Activated T-helper 1 cell treated with anti-CD3 and anti-CD28 coated beads, Interleukin-2, amount 50 U/mL, for 16 hours (primary cell): ENCODE measurements at places on chromosomes 7 and 10.

- DNase-seq = no peak
Observed at GRCh38 chr7:118006979-118007378, 133.7 kb upstream of the CTTNBP2 start.

GRCh38 chr7:43476896-43477295 lies 106.0 kb upstream of the STK17A start:
- DNase-seq = no peak

DNA sequence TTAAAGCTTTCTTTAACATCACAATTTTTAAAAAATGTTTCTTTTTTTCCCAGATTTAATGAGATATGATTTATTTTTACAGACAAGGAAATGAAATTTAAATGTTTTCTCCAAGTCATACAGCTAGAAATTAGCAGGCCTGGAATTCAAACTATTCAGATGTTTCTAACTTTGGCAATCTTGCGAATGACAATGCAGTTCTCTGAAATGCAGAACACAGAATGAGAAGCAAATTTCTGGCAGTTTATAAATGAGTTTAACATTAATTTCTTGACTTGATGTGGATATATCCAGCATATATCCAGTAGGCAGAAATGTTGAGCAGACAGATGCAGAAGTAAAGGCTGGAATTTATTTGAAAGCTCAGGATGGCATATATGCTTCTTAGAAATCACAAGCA lies 227.5 kb downstream of the THSD7A start:
- DNase-seq = no peak

- DNase-seq = no peak
Observed at GRCh38 chr10:11881477-11882417, 58.6 kb downstream of the PROSER2 start.

DNA sequence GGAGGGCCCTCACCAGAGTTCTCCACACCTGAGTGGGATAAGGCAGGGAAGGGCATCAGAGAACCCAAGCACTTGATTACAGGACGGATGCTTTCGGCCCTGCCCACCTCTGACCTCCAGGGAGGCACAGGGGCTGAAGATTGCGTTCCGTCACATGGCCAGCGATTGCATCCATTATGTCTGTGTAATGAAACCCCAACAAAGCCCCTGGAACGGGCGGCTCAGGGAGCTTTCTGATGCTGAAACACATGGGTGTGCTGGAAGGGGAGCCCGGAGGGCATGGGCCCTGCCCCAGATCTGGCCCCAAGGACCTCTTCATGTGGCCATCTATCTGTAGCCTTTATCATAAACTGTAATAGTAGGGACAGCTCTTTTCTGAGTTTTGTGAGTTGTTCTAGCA lies 117.2 kb downstream of the PTPN20 start:
- no peak for DNase-seq

DNA sequence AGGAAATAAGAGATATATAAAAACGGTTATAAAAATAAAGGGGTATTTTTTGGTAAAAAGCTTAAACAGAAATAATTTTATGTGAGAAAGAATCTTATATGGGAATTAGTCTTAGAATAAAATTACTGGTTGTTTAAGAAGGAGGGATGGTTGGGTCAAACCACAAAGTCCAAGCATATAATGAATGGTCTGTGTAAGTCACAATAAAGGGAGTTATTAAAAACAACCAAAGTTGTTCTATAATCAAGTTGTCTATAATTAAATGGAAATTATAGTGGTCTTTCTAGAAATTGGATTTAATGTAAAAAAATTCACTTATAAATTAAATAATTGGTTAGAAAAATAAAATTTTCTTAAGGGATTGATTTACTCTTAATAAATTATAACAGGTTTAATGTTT lies 304.8 kb downstream of the POM121L12 start:
- no peak for DNase-seq

DNA sequence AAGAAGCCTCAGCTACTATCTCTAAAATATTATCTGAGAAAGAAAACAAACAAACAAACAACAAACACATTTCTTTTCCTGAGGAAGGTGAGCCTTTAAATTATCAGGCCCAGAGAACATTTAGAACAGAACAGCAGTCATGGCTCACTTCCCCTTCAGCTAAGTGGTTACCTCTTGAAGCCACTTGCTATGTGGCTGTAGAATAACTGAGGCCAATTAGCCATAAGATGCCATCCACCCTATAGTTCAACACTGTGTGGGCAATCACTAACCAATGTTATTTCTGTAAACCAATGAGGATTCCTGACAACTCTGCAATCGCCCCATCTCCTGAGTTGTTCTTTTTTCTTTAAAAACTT lies 3.7 kb upstream of the UPP1 start:
- no peak for DNase-seq

GRCh38 chr10:77513220-77513619 lies 124.4 kb downstream of the KCNMA1 start:
- DNase-seq = no peak

- no peak for DNase-seq
Observed at GRCh38 chr10:5551531-5552375, 27.0 kb downstream of the CALML3 start.

GRCh38 chr7:148022832-148023231 lies 567.7 kb upstream of the C7orf33 start:
- no peak for DNase-seq

- DNase-seq = no peak
Observed at GRCh38 chr7:134129856-134130523, 2.9 kb downstream of the LRGUK start.

- no peak for DNase-seq
Observed at GRCh38 chr7:140646931-140647647, 6.5 kb upstream of the DENND2A start.

DNA sequence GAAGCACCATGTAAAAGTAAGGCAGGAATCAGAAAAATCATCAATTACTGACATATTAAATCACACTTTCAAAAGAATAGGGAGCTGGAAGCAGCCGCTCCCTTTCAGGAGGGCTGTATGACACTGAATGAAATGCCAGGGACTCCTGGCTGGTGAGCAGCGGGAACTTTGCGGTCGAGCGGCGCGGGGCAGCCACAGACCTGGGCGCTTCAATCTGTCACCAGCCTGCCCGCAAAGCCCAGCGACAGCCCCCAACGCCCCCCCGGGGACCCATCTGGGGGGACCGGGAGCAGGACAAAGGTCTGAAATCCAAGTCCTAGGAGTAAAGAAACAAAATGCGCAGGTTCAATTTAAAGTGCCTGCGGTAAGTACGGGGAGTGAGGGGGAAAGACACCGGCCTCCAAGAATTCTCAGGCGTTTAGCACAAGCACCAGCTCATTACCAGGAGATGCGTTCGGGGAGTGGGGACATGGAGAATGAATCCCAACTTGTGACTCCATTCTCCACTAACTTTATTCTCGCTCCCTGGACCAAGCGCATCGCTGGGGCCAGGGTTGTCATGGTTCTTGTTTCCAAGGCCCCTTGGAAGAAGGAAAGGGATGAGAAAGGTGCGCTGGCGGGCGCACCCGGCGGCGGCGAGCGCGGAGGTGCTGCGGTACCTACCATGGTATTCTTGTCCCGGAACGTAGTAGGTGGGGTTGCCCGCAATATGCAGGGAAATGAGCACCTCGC lies 824 bp downstream of the RELN start:
- no peak for DNase-seq

DNA sequence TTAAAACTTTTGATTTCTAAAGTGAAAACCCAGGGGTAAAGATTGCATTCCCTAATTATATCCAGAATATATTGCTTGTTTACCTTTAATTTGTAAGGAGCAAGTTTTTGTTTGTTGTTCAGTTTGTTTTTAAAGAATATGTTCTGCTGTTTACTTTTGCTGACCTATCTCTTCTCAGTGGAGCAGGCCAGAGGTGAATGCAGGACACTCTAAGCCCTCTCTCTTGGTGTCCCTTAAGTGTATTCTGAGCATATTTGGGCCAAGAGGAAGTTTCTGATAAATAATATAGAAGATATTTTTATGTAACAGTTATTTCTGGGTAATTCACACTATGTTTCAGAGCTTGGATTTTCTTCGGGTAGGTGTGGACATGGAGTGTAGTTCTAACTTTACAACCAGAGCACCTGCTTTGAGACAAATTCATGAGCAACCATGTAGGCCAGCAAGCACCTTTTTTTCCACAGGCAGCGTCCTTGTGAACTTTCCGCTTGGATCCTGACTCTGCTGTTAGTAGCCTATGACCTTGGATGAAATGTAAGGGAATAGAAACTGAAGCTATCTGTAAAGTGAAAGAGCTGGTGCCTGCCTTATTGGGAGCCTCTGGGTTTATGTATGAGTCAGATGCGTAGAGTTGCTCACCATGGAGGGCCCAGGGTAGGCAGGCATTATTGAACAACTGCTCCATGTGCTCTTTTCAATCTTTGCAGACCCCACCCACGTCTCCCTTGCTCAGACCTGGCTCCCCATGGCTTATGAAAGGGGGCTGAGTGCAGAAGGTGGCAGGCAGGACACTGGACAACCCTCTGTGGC lies 16.1 kb downstream of the OGDH start:
- no peak for DNase-seq

DNA sequence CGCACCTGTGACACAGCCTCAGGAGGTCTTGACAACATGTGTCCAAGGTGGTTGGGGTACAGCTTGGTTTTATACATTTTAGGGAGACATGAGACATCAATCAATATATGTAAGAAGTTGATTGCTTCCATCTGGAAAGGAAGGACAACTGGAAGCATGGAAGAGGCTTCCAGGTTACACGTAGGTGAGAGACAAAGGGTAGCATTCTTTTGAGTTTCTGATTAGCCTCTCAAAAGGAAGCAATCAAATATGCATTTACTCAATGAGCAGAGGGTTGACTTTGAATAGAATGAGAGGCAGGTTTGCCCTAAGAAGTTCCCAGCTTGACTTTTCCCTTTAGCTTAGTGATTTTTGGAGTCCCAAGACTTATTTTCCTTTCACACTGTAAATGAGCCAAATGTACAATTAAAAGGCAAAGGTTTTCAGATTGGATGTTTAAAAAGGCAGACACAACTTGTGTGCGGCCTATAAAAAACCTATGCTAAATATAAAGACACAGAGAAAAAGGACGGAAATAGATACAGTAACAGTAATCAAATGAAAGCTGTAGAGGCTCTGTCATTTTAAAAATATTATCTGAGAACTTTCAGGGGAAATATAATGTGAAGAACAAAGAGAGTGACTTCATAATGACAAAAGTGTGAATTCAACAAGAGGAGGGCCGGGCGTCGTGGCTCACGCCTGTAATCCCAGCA lies 65.7 kb upstream of the LANCL2 start:
- no peak for DNase-seq

GRCh38 chr10:10125676-10126075 lies 892.0 kb upstream of the CELF2 start:
- DNase-seq = no peak

DNA sequence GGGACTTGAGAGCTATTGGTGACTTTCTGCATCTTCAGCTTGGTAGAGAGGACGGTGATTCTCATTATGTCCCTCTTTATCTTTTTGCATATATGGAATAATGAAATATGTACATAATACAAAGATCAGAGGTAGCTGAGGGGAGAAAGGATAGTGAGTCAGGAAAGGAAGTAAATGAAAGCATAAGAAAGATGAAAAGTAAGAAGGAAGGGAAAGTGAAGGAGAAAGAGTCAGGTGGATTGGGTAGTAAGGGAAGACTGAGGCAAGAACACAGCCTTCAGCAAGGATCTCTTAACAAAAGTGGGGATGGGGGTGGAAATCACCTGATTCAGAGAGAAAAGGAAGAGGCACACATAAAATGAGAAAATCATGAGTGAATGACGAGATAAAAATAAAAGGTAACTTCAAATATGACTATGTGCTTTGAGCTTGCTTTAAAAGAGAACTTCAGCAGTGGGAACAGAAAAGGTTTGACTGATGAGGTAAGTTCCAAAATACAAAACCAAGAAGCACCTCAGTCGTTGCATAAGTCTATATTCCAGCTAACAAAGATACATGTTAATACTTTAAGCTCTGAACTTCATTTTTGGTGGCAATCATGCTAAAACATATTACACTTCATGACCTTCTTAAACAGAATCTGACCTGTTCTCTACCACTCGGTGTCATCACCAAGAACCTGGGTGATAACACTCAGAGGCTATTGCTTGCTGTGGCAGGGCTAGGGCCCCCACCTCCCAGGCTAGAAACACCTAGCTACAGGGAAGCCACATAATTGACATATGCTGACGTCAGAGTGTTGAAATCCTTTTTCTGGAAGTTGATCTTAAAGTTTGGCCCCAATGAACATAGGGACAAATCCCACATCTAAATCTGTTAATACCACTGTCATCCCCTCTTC lies 32.9 kb downstream of the NRCAM start:
- DNase-seq = no peak

DNA sequence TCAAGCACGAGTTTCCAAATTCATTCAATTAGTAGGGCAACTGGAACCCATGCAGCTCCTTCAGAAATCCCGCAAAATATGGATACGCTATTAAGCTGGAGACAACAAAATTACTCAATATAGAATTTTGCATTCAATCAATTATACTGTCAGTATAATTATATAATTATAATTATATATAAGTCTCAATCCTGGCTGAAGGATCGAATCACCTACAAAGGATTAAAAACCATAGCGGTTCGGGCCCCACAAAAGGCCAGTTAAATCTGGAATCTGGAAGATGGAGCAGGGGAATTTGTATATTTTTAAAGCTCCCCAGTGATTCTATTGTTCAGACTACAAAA lies 55.7 kb downstream of the FHIP2A start:
- no peak for DNase-seq

DNA sequence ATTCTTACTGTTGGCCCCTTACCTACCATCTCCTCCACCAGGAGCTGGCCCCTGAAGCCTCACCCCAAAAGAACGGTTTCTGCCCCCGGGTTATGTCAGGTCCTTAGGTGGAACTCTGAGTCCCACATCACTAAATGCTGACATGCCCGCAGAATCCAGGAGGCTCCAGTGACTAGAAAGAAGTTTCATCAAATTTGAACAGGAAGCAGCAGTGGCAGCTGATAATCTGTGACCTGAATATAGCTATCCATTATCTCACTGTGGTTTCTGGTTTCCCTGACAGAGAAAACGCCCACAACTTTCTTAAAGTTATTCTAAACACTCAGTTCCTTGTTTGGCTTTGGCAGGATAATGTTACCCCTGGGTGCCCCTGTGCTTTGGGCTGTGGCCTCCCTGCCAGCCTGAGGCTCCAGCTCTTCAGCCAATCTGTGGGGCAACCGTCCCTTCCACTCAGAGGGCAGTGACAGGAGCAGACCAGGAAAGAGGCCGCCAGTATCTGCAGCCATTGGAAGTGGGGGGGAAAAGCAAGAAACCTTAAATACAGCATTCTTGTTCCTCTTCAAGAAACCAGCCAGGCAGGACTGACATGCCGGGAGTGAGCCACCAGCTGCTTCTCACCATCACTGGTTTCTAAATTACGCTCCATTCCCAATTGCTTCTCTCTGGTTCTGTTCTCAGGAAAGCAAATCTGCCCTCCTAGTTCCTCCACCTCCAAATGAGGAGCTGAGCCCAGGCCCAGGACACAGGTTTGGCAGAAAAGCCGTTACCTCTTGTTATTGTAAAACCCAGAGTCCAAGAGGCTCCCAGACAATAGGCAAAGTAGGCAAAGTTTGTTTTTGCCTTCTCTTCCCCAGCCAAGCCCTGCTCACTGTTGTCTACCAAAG lies 41.2 kb upstream of the VCL start:
- DNase-seq = no peak

DNA sequence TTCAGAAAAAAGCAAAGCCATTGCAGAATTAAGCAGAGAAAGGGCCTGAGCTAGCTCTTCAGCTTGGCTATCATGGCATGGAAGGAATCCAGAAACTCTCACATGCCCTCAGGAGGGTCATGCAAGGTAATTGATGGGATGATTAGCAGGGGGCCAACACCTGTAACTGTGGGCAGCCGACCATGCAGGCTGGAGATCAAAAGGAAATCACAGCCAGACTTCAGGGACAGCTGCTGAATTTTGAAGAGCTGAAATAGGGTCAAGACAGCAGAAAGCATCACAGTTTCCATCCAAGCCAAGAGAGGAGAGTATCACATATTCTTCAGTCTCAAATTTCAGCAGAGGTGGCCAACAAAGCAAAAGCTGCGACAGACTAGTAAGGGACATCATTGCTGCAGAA lies 239.6 kb upstream of the STEAP1 start:
- DNase-seq = no peak
